ENCODE measurements at places on chromosomes 5 and 9.

- no peak for DNase-seq
Measured at GRCh38 chr5:148466236-148466580, 82.5 kb downstream of the FBXO38 start.

GRCh38 chr5:116989995-116990394 lies 415.4 kb upstream of the SEMA6A start:
- DNase-seq, result no peak

DNA sequence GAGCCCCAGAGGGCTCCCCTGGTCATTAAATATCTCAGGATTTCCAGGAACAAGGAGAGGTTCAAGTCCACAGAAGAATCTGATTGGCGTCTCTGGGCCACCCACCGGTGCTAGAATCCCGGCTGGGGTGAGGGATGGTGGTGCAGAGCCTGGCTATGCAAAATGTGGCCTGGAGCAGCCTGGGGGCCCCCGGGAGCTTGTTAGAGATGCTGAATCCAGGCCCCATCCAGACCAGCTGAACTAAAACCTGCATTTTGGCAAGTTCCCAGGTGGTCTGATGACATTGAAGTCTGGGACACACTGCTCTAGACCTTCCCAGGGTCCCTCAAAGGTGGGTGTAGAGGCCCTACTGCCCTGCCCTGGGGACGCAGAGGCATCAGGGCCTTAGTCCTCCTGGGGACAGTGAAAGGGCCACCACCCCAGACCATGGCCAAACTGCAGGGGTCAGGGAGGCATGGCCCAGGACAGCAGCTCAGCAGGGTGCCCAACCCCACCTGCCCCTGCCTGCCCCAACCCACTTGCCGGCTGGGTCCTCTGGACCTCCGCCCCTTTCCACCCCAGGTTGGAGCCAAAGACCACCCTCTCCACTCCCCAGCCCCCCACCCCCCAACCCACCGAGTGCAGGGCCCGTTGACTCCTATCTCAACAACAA lies 34.7 kb downstream of the ADAMTS2 start:
- no peak for DNase-seq

GRCh38 chr5:74903165-74903787 lies 37.1 kb upstream of the FAM169A start:
- DNase-seq, result no peak

- DNase-seq, result no peak
Measured at GRCh38 chr5:109560554-109560953, 129.2 kb upstream of the MAN2A1 start.

DNA sequence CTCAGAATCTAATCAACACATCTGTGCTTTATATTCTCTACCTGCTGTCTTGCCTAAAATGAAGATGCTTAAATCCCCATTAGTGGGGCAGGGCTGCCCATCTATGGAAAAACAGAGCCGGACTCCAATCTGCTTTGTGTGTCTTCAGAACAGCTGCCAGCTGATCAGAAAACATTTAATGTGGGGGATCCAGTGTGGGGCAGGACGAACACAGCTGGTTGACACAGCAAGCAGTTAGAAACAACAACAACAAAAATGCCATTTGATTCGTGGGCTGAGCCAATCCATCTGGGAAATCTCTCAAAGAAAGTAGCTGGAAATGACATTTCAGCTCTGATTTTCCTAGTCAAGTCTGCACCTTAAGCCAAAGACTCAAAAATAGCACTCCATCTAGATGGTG lies 99.8 kb downstream of the PPP2R2B start:
- DNase-seq, result no peak

DNA sequence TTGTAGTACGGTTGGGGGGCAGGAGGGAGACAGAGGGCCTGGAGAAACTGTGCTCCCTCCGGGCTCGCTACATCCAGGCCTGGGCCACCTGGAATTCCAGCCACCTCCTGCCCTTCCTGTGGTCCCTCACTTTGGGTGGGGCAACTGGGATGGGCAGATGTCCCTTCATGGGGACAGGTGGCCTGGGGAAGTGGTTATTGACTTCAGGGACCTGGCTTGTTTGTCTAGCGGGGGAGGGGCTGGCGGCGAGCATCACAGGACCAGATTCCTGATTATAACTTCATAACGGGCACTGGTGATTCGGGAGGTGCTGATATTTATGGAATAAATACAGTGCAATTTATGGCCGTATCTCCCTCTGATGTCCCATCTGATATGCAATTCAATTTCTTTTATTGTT lies 20.1 kb upstream of the LAMC3 start:
- no peak for DNase-seq

DNA sequence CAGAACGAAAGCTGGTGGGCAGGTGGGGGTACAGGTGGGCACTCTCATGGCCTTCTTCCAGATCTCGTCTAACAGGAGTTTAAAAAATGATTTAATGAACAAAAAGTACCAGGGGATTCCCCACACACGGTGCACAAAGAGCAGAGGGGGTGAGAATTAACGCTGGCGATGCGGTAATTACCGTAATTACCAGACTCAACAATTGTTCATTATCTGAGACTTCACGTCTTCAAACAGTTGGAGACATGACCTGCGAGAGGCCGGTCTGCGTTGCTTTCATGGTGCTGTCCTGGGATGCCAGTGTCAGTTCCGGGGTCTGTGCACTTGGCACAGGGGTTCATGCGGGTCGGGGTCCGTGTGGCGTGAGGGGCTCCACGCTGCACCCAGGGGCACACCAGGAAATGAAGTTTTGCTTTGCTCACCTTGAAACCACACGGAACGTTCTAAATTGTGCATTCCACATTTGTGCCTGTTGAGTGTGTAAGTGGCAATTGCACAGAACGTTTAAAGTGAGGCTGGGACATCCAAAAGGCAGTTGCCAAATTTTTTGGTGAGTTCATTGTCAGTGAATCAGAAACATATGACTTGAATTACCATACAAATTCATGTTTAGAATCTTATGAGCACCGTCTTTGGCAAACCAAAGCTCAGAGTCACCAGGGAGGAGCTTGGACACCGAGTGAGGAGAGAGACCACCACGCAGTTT lies 256.4 kb upstream of the IRX1 start:
- DNase-seq, result no peak

DNA sequence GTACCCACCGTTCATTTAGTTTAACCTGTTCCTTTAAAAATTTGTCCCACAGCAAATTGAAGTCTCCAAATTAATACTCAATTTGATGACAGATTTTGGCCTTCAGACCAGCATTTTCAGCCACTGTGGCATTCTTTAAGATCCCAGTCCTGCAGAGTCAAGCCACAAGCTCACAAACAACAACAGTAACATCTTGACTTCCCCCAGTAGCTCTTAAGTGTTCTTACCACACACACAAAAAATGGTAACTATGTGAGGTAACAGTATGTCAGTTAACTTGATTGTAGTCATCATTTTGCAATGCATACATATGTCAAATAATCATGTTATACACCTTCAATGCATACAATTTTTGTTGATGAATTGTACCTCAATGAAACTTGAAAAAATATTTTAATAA lies 247.9 kb downstream of the LURAP1L start:
- DNase-seq, result no peak

- no peak for DNase-seq
Measured at GRCh38 chr9:92476962-92477361, 5.3 kb downstream of the ASPN start.

- no peak for DNase-seq
Measured at GRCh38 chr5:171739271-171739670, 46.3 kb upstream of the SMIM23 start.

GRCh38 chr5:57931807-57932206 lies 449.2 kb upstream of the ACTBL2 start:
- no peak for DNase-seq

DNA sequence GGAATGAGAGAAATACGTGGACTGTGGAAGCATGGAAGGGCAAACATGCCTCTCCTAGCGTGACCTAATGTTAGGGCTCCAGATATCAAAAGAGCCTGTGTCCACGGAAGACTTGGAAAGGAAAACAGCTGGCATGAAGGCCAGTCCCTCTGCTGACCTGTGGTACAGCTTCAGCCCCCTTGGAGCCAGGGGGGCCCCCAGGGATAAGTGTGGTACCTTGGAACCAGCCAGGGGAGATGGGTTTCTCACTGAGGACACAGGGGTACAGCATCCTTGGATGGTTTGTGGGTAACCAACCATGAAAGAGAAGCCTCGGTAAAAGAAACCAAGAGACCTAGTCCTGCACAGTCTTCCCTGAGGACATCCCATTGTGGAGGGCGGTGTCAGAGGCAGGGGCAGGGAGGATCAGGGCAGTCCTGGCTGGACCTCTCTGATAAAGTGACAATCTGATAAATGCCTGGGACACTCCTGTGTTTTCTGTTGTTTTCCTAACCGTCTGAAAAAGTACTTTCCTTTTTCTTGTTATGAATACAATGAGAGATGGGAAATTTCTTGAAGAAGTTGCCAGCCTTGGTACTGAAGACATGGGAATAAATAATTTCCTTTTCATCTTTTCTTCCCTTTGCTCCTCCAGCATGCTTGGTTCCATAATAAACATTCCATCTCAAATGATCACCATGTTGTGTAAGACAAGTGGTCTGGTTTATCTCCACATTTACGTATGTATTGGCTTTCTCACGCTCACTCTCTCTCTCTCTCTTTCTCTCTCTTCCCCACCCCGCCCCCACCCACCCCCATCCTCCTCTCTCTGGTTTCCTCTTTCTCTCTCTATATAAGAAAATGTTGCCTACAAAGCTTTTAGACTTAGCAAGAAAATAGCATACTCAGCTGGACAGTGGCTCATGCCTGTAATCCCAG lies 102.1 kb downstream of the SUSD1 start:
- no peak for DNase-seq

- DNase-seq, result no peak
Measured at GRCh38 chr5:142278627-142279026, 46.2 kb downstream of the SPRY4 start.

DNA sequence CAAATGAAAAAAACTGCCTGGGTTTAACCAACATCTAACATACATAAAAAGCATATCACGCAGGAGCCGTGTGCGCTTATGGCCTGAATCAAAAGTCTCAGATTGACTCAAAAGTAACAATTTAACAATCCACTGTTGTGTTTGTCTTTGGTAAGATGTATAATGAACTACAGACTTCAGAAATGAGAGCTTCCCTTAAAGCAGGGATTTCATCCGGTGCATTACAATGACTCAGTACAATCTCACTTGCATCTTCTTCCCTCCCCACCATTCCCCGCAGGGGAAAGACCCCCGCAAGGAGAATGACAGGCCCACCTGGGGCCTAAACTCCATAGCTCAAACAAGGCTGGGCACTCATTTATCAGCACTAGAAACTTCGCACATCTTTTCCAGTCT lies 1.4 kb downstream of the ZFR start:
- no peak for DNase-seq

- peak; percentile 57 for DNase-seq
Measured at GRCh38 chr9:124779368-124780059, 2.6 kb downstream of the OLFML2A start.

DNA sequence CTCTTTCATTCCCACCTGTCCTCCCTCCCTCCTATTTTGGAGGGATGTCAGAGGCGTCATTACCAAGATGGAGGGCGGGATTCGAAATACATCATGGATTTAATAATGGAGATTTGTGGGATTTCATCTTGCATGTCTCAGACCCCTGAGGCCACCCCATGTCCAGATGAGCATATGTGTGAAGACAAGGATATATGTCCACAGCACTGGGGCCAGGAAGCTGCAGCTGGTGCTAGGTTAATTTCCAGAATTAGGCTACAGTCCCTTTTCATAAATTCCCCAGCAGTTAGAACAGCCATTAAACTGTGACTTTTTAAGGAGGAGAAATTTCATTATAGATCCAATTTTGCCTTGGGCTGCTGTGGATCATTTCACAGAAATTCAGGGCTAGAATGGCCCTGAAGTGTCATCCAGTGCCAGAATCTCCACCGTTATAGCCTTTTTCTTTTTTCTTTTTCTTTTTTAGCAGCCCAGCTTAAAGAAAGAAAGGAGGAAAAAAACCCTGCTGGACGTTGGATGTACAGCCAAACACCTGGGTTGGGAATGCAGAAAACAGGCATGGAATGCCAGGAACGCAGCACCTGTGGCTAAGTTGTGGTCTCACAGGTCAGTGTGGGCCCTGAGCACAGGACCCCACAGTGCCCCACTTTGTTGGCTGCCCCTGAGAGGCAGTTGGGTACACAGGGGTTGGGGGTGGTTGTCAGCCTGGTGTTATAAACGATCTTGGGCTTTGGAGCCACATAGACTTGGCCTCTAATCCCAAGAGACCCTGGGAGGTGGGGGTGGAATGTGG lies 50.2 kb upstream of the CXCL14 start:
- DNase-seq, result no peak

- no peak for DNase-seq
Measured at GRCh38 chr5:123992641-123993040, 480.7 kb downstream of the CSNK1G3 start.

- no peak for DNase-seq
Measured at GRCh38 chr9:93071464-93071863, 13.0 kb downstream of the SUSD3 start.

All from type B pancreatic cell (in vitro differentiated cells).